ENCODE measurements at places on chromosomes 1 and 21.
A peak's percentile ranks its signal among the peaks of the same experiment; 100 is the strongest.

DNA sequence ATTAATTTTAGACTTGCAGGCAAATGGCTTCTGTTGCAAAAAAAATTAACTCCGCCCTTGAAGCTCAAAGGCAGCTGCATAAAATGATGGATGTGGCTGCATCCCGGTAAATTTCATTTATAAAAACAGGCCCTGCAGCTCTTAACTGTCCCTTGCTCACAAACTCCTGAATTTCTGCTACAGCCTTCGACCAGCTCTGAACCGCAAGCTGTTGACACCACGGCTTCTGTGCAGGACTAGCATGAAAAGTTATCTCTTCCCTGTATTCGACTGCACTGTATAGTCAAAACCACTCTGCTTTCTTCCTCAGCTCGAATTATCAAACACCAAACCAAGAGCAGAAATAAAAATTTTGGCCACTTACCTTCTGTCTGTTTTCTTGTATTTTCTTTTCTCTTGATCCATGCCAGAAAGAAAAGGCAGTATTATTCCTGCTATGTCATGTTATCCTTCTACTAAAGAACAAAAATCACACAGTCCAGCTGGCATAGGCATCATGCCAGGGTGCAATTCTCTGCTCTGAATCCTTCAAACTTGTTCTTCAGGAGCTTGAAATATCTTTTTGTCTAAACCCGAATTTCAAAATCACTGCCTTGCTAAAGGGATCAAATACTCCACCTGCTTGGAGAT is 195.5 kb upstream of the NCAM2 start:
- DNase-seq = no peak

- DNase-seq = no peak
Measured at GRCh38 chr1:53286955-53287354, 40.9 kb downstream of the LRP8 start.

- no peak for DNase-seq
Measured at GRCh38 chr1:168830562-168830961, 101.6 kb upstream of the DPT start.

DNA sequence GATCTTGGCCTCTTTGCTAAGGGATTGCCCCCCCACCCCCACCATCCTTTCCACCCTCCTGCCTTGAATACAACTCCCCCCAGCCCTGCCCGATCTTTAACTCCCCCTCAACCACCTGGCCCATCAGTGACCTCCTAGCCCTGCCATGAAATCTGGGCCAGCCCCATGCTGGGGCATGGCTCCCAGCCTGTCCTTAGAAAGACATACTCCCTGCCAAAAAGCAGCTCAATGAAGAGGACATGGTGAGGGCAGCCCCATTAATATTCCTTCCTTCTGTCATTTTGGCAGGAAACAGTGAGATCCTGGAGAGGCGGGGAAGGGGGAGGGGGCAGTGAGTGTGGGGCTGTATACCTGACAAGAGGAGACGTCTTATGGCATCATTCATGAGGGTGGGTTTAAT is 66.8 kb upstream of the DISP3 start:
- DNase-seq = no peak

DNA sequence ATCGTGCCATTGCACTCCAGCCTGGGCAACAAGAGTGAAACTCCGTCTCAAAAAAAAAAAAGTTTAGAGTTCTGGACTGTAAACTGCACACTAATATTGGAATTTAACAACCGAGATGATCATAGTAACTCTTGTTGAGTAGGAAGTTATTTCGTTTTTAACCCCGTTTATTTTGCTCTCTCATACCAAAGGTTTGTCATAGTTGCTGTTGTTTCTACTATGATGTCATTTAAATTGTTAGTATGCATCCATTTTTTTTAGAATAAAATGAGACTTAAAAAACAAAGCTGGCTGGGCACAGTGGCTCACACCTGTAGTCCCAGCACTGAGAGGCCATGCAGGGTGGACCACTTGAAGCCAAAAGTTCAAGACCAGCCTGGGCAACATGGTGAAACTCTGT is 49.3 kb downstream of the DOP1B start:
- no peak for DNase-seq

GRCh38 chr1:183702087-183702812 is 49.1 kb upstream of the APOBEC4 start:
- DNase-seq = no peak

- no peak for DNase-seq
Measured at GRCh38 chr1:67464058-67464457, 33.9 kb upstream of the SERBP1 start.

GRCh38 chr1:225879521-225880221 is 2.5 kb downstream of the TMEM63A start:
- peak; percentile 39 for DNase-seq

DNA sequence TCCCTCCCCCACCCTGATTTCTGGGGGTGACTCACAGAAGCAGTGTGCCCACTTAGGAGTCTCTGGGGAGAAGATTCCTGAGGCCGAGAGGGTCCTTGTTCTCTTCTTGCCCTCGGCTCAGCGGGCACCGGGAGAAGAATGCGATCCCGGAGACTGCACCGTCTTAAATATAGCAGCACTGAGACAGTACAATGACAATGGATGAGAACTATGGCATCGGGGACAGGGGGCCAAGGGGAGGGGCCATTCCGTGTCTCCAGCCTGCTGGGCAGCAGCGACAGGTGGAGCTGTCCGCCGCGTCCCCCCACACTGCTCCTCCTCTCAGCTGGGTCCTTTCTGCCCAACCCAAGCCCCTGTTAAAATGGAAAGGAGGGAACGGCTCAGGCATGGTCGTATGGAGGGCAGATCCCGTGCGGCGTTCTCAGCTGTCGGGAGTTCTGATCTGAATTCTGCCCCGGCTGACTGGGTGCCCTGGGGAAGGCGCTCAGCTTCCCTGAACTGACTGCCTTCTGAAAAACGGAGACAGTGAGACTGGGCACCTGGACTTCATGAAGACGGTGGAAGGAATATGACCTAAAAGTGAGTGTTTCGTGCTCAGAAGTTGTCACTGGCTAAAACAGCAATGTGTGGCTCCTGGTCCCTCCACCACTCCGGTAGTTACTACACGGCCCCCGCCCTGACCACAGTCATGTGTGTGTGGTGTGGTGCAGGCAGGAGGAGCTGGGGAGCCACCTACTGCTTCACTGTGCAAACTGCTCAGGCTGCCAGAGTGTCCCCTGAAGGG is at the start of gene MYOM3:
Gene MYOM3, minus strand, starts transcription at position 140 of the 784 bp plus-strand sequence. CDS start 3,499 bp downstream, outside the sequence.
- peak; percentile 77 for DNase-seq

DNA sequence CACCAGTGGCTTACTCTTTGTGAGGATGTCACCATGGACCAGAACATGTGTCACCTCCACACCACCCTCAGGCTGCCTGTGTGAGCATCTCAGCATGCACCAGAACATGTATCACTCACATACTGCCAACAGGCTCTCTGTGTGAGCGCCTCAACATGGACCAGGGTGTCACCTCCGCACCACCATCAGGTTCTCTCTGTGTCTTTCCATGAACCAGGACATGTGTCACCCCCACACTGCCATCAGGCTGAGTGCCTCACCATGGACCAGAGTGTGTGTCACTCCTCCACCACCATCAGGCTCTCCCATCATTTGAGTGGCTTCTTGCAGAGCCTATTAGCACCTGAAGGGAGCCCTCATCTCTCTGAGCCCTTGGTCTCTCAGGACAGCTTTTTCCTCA is 125.2 kb downstream of the ZNF648 start:
- peak; percentile 33 for DNase-seq

DNA sequence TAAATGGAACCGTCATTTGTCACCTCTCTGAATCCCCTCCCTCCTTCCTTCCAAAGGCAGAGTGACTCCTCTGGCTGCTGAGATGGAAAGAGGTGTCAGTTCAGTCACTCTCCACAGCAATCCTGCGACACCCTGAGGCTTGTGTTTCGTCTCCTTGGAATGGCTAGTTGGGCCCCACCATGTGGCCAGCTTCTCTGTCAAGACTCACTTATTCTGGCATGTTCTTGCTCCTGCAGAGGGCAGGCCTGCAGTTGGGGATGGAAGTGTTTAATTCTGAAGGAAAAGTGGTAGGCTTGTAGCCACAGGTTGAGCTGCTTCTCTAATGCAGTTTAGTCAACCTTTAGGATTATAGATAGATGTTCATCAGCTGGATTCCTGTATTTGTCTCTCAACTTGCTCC is 149.6 kb downstream of the LMO4 start:
- no peak for DNase-seq

- DNase-seq = no peak
Measured at GRCh38 chr1:163381487-163382184, 59.9 kb downstream of the NUF2 start.

DNA sequence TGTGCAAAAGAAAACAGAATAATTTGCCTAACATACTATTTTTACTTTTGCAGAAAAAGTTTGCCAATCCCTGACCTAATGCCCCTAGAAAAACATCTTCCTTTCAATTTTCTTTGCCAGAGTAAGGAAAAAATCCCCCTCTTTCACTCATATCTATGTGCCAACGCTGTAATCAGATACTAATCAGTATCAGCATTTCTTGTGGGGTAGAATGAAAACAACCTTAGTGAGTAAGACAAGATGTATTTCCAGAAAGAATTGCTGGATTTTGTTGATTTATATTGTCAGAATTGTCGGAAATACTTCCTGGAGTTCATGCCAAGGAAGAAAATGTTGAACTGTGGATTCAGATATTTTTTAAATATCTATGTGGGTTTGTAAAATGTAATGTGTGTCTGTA is 1893.8 kb downstream of the NCAM2 start:
- no peak for DNase-seq

GRCh38 chr1:228891272-228892034 is 156.2 kb downstream of the RHOU start:
- DNase-seq = no peak

DNA sequence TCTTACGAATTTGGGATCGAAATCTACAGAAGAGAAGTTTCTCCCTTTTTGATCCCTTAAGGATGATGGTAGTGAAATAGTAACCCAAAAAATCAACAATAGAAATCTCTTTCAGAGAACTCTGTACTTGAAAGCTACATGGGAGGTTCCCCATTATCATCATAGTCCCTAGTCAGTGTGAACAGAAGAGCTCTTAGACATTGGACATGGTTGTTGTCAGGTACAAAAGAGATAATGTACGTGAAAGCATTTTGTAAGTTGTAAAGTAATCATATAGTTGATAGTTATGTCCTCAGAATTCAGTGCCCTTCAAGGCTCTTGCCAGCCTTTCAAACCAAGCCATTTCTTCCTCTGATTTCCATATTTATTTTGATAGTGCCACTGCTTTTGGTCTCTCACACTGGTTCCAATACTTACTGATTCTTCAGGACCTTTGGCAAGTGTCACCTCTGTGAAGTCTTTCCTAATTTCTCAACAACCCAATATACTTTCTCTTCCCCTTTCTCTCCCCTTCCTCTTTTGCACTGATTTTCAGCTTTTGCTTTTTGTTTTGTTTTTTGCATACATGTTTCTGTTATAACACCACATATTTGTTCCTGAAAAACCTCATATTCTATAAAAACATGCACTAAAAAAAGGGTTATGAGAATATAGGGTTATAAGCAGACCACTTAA is 22.4 kb downstream of the VPS45 start:
- no peak for DNase-seq

GRCh38 chr1:12549460-12550349 is 68.3 kb downstream of the DHRS3 start:
- DNase-seq = peak; percentile 31

DNA sequence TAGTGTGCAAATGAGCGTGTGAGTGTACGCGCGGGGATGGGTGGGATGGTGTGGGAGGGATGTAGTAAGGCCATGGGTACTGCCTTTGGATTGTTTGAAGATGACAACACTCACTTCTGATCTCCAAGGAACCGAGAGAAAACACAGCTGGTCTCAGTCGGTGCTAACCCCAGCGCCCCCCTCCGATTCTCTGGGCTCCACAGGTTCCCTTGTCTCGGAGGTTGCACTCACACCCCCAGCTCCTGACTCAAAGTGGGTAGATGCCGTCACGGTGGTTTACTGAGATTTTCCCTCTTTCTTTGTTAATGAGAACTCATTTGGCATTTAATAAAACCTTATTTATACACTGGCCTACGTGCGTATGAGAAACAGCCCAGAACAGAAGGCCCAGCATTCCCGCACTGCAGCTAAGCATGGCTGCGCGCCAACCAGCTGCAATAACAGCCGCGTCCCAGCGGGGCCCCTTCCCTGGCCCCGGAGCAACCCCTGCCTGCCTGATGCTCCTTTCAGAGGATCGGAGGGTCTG is 25.8 kb downstream of the ABCA4 start:
- no peak for DNase-seq

GRCh38 chr1:115114308-115114707 is 25.0 kb upstream of the TSPAN2 start:
- DNase-seq = peak; percentile 21

- no peak for DNase-seq
Measured at GRCh38 chr1:36274201-36274600, 32.0 kb upstream of the SH3D21 start.

GRCh38 chr1:226915672-226915995 is 24.5 kb upstream of the COQ8A start:
- DNase-seq = no peak

DNA sequence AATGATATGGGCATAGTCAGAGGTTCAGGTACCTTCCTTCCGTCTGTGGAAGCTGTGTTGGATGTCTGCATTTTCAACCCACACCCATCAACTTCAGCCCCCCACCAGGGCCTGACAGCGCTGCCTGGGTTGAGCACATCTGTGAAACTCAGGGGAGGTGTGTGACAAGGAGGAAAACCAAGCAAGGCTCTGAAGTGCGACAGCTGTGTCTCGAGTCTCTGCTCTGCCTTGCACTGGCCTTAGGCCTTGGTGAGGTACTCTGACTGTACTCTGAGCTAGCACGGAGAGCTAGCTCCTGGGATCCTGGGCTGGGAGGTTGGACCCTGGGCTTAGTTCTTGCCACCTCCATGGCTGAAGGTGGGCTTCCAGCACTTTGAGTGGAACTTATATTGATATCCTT is 9.1 kb downstream of the VANGL2 start:
- DNase-seq = no peak

DNA sequence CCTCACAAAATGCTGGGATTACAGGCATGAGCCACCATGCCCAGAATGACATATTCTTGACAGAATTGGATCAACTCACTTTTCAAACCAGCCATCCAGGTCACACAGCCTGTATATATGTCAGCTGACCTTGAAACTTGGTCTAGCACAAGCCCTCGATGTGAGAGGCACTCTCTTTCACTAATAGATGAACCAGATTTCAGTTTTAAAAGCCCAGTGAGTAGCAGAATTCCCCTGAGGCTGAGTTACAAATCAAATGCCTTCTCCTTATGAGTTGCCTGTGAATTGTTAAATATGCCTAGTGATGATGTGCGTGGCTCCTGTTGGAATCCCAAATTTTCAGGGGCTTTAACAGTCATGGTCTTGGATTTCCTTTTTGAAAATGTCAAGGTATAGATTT is 88.7 kb downstream of the CD247 start:
- no peak for DNase-seq

- no peak for DNase-seq
Measured at GRCh38 chr1:23198373-23198772, 18.9 kb downstream of the HTR1D start.

- no peak for DNase-seq
Measured at GRCh38 chr1:220281159-220281574, 8.9 kb upstream of the RAB3GAP2 start.

All from activated CD4-positive, alpha-beta memory T cell treated with anti-CD3 and anti-CD28 coated beads for 36 hours (primary cell).